ENCODE measurements at places on chromosomes 13 and 19. TPM values are rescaled to one million over a fixed set of nuclear protein-coding genes. Genes with fewer than 3 reads are reported as not detected.

The SHANK1 gene
- total RNA-seq = not detected

The MISP gene
- not detected for total RNA-seq

The PCDH8 gene
- not detected for total RNA-seq

The ICAM4 gene
- total RNA-seq = 0.51 TPM

The TNNT1 gene
- total RNA-seq = not detected

The C13orf42 gene
- total RNA-seq = not detected

The FXYD5 gene
- 293 TPM for total RNA-seq

The AP1M2 gene
- not detected for total RNA-seq

The ATF5 gene
- total RNA-seq = 38.5 TPM

The CYP4F2 gene
- total RNA-seq = not detected

The LHB gene
- 1.1 TPM for total RNA-seq

The IRGC gene
- total RNA-seq = not detected

The PTH2 gene
- total RNA-seq = not detected

The STAP2 gene
- total RNA-seq = 0.27 TPM

The PAF1 gene
- total RNA-seq = 59.9 TPM

The ZNF444 gene
- total RNA-seq = 37.7 TPM

The ATP8A2 gene
- not detected for total RNA-seq

The LRG1 gene
- 0.27 TPM for total RNA-seq

The SERPINE3 gene
- not detected for total RNA-seq

The LATS2 gene
- total RNA-seq = 2.9 TPM

The PCSK4 gene
- 1.3 TPM for total RNA-seq

The GPR183 gene
- total RNA-seq = 240 TPM

The FGF21 gene
- total RNA-seq = not detected

The PRR22 gene
- 5.4 TPM for total RNA-seq

The PPM1N gene
- 2.6 TPM for total RNA-seq

The PPP2R1A gene
- total RNA-seq = 227 TPM

The CLEC17A gene
- total RNA-seq = 121 TPM

The ZNF101 gene
- 70.6 TPM for total RNA-seq

The CLDN10 gene
- not detected for total RNA-seq

The ERICH6B gene
- total RNA-seq = not detected

The TEKTIP1 gene
- 18.6 TPM for total RNA-seq

The LIM2 gene
- total RNA-seq = not detected

The A1BG gene
- 18.4 TPM for total RNA-seq

The RNF113B gene
- total RNA-seq = not detected

The CCDC106 gene
- 28.3 TPM for total RNA-seq

The SPC24 gene
- 0.15 TPM for total RNA-seq

The PLPPR2 gene
- 3.8 TPM for total RNA-seq

The OCEL1 gene
- total RNA-seq = 40.4 TPM

The PCP2 gene
- total RNA-seq = 9.3 TPM

The MYBPC2 gene
- total RNA-seq = 1.3 TPM

The ZNF665 gene
- total RNA-seq = 18.1 TPM

The SBK3 gene
- total RNA-seq = not detected

The KLK3 gene
- total RNA-seq = not detected

The SUCLA2 gene
- 33.7 TPM for total RNA-seq

The ZNF776 gene
- total RNA-seq = 51.6 TPM

The TSSK6 gene
- 6.3 TPM for total RNA-seq

The ZSCAN5B gene
- not detected for total RNA-seq

The ZNF44 gene
- total RNA-seq = 28.0 TPM

The ZNF324B gene
- total RNA-seq = 17.4 TPM

The CHMP2A gene
- total RNA-seq = 62.5 TPM

The SLC25A41 gene
- 0.30 TPM for total RNA-seq

The N4BP2L2 gene
- total RNA-seq = 239 TPM

The PEG3 gene
- total RNA-seq = not detected

The GADD45GIP1 gene
- total RNA-seq = 11.7 TPM

The PPP1R13L gene
- total RNA-seq = 9.2 TPM
